ENCODE measurements at places on chromosomes 12 and 14. TPM values are rescaled to one million over a fixed set of nuclear protein-coding genes. Genes with fewer than 3 reads are reported as not detected.

DNA sequence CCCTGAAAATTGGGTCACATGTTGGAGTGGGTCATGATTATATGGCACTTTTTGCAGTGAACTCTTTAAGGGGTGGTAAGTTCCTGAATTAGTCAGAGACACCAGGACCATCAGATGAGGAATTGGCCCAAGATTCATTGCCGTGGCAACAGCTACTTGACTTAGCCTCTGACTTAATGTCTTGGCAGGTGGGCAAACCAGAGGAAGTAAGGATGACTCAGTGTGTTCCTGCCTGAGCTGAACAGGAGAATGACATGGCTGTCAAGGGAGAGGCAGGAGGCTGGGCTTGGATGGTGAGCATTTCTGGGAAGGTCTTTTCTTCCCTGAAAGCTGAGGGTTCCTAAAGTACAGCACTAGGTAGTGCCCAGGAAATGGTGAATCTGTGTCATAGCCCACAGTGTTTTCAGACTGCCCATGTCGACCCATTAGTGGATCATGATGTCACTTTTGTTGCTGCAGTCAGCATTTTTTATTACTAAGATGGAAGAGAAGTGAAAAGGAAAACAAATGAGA, 170.1 kb upstream of the PWP1 start:
- peaks cover 2% of the 10 kb centered on the region for H3K27me3 ChIP-seq
- H3K36me3 ChIP-seq: no peaks in the 10 kb centered on the region
- H3K4me3 ChIP-seq: no peak overlapping the region

DNA sequence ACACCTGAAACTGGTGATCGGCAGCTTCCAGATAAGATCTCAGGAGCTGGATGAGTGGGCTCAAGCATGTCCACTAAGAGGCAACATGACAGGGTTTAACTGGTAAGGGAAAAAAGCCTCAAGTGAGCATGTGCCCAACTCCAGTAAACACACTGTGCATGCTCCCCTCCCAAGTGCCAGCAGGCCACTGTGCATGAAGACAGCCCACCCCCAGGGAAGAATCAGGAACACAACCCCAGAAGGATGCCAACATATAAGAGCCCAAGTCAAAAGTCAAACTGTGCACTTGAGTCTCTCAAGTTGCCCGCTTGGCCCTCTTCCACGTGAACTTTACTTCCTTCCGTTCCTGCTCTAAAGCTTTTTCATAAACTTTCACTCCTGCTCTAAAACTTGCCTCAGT, 311.3 kb upstream of the PRKD1 start:
- DNase-seq: no peak
- no peaks in the 10 kb centered on the region for H3K4me1 ChIP-seq
- no peaks in the 10 kb centered on the region for H3K36me3 ChIP-seq
- H3K4me3 ChIP-seq: no peak overlapping the region
- H3K27ac ChIP-seq: no peak overlapping the region

DNA sequence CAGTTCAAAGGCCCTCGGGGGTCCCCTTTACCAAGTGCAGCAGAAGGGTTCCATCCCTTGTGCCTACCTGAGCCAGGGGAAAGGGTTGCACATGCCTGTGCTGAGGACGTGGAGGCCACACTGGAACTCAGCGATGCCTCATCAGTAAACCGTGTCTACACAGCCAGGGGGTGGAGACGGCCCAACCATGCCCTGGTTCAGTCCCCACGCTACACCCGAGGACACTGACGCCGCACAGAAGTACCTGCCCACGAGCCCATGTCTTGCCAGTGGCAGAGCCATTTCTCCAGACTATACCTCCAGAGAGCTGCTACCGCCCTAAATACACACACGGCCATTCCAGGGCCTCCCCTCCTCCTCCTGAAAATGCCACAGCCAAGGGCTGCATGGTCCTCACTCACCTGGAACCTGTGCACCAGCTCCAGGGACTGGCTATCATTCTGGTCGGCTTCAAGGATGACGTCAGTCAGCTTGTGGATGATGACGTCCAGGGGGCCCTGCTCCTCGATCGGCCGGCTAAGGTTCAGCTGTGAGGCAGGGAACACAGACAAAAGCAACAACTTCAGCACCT, 93.4 kb downstream of the CHGA start:
- H3K4me3 ChIP-seq: no peak overlapping the region
- H3K4me1 ChIP-seq: peaks cover 53% of the 10 kb centered on the region
- no peak overlapping the region for H3K27ac ChIP-seq

The TAS2R10 gene
- not detected for polyA plus RNA-seq

DNA sequence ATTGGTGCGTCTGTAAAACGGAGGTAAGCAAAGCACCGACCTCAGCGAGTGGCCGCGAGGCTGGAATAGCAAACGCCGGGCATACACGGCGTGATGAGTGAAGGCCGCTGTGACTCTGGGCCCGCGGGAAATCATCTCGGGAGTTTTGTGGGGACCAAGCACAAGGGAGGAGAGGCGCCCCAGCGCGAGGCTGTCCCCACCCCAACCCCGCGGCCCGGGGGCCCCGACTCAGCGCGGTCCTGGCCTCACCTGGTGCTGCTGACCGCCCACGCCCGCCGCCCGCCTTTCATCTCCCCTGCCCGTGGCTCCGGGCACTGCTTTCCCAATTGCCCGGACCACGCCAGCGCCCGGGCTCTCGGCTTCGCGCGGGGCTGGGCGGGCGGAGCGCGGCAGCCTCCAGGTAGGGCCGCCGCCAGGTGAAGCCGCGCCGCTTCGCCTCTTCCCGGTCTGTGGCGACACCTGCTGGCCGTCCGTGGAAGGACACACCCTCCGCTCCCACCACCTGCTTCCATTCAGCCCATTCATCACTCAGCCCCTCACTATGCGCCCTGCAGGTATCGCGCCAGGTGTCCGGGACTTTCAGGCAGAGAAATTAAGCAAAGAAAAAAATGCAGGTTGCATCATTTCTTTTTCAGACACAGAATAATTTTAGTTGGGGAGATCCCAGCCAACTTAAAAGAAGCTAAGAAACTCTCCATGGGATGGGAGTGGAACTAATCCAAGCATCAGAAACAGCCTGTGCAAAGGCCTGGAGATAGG, 360.4 kb downstream of the MED13L start:
- peak overlapping the region; percentile 61 for H3K4me3 ChIP-seq
- no peak overlapping the region for H3K27ac ChIP-seq
- no peaks in the 10 kb centered on the region for H3K4me1 ChIP-seq
- DNase-seq: peak; percentile 42

GRCh38 chr14:88130057-88130432, 125.1 kb downstream of the GPR65 start:
- H3K4me1 ChIP-seq: peaks cover 24% of the 10 kb centered on the region
- H3K27ac ChIP-seq: peak overlapping the region; percentile 56
- DNase-seq: no peak
- H3K4me3 ChIP-seq: peak overlapping the region; percentile 31
- peaks cover 4% of the 10 kb centered on the region for H3K27me3 ChIP-seq

GRCh38 chr12:105229371-105229770, 6.6 kb downstream of the APPL2 start:
- DNase-seq: no peak
- H3K4me1 ChIP-seq: peaks cover 47% of the 10 kb centered on the region
- no peak overlapping the region for H3K27ac ChIP-seq

DNA sequence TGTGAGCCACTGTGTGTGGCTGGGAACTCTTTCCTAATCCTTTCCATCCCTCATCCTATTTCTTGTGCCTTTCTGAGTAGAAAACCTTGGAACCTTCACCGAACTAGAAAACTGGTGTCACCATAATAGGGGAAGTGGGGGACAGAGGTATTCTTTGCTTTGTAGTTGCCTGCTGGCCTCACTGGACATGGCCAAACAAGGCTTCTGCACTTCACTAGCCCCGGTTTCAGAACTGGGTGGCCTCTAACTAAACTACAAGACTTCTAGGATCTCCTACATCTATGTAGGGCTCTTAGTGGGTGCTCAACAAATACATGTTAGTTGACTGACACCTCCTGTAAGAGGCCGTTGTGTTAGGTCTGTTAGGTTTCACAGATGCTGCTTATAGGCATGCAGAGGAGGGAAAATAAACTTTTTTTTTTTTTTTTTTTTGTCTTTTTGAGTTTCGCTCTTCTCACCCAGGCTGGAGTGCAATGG, 597 bp upstream of the CIROP start:
- H3K36me3 ChIP-seq: no peaks in the 10 kb centered on the region
- peaks cover 3% of the 10 kb centered on the region for H3K27me3 ChIP-seq
- no peak overlapping the region for H3K27ac ChIP-seq

The FGF6 gene
- polyA plus RNA-seq: not detected

The TGM1 gene
- polyA plus RNA-seq: not detected

The C14orf39 gene
- not detected for polyA plus RNA-seq

GRCh38 chr14:93892923-93893558, 34.1 kb upstream of the FAM181A start:
- no peak overlapping the region for H3K27ac ChIP-seq
- DNase-seq: peak; percentile 46
- no peaks in the 10 kb centered on the region for H3K36me3 ChIP-seq
- peaks cover 2% of the 10 kb centered on the region for H3K27me3 ChIP-seq
- no peak overlapping the region for H3K4me3 ChIP-seq

GRCh38 chr14:92217936-92218335, 96.2 kb downstream of the CPSF2 start:
- H3K36me3 ChIP-seq: no peaks in the 10 kb centered on the region
- H3K4me3 ChIP-seq: no peak overlapping the region
- no peak for DNase-seq
- H3K27ac ChIP-seq: no peak overlapping the region

DNA sequence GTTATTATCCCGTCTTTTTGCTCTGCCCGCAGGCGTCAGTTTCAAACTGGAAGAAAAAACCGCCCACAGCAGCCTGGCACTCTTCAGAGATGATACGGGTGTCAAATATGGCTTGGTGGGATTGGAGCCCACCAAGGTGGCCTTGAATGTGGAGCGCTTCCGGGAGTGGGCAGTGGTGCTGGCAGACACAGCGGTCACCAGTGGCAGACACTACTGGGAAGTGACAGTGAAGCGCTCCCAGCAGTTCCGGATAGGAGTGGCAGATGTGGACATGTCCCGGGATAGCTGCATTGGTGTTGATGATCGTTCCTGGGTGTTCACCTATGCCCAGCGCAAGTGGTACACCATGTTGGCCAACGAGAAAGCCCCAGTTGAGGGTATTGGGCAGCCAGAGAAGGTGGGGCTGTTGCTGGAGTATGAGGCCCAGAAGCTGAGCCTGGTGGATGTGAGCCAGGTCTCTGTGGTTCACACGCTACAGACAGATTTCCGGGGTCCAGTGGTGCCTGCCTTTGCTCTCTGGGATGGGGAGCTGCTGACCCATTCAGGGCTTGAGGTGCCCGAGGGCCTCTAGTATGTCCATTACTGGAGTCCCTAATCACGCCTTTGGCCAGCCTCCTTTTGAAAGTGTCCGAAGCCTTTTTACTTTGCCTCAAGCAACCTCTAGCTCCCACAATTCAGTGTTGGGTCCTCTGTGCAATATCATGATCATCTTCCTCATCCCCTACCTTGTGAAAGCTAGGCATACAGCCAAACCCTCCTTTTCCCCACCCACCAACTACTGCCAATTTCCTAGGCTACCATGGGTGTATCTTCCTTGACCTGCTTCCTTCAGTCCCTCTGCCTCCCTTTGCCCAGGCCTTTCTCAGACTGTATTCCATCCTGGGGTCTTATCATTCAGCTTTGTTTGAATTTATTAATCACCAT, 891 bp downstream of the SPRYD4 start:
- DNase-seq: no peak
- H3K4me3 ChIP-seq: peak overlapping the region; percentile 98
- no peaks in the 10 kb centered on the region for H3K36me3 ChIP-seq
- H3K27ac ChIP-seq: peak overlapping the region; percentile 95
- peaks cover 22% of the 10 kb centered on the region for H3K4me1 ChIP-seq

The OR6C6 gene
- polyA plus RNA-seq: not detected

DNA sequence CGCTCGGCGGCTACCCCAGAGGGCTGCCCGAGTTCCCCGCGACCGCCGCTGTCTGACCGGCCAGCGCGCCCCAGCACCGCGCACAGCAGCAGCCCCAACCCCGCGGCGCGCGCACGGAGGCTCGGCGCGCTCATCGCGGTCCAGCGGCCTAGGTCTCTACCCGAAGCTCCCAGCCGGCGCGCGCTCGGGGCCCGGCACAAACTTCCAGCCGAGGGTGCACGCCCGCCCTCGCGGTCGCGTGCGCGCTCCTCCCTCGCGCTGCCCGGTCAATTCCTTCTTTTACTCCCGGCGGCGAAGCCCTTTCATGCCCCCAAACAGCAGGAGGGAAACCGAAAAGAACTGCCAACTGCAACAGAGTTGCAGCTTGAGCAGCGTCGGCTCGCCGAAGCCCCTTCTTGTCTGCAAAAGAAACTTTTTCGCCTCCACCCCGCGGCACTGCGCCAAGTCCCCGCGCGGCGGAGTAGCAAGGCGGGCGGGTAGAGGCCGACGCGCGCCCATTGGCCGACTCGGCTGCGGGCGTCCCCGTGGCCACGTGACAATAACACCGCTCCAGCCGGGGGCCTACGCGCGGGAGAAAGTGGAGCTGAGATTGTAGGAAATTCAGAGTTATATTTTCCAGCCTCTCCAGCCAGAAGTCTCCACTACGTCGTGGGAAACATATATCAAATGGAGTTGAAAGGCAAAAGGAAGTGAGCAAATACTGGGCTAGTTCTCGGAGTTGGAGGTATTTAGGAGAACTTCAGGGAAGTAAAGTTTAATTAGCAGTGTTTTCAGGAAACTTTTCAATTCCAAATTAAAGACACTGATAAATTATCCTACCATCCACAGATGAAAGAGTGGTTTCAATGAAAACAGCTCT, at the start of gene LRIG3:
LRIG3 (minus strand) TSS at position 403 of the 859 bp plus-strand sequence; CDS start at position 134, 269 bp downstream.
- no peak within 1 kb of the TSS for H3K27ac ChIP-seq
- no peak for DNase-seq
- H3K27me3 ChIP-seq: peaks cover 8% of the 10 kb centered on the region
- H3K36me3 ChIP-seq: no peaks in the 10 kb centered on the region

The SLCO1C1 gene
- polyA plus RNA-seq: not detected

- H3K27ac ChIP-seq: no peak overlapping the region
- H3K27me3 ChIP-seq: no peaks in the 10 kb centered on the region
- no peaks in the 10 kb centered on the region for H3K36me3 ChIP-seq
- no peak for DNase-seq
- H3K4me3 ChIP-seq: no peak overlapping the region
- no peaks in the 10 kb centered on the region for H3K4me1 ChIP-seq
These were observed 156.1 kb upstream of the ALG10B start for GRCh38 chr12:38160318-38161122.

- peaks cover 8% of the 10 kb centered on the region for H3K27me3 ChIP-seq
- H3K27ac ChIP-seq: no peak overlapping the region
- DNase-seq: no peak
- H3K36me3 ChIP-seq: no peaks in the 10 kb centered on the region
These were observed 125.9 kb downstream of the CALM1 start for GRCh38 chr14:90522571-90523191.

The SPTSSA gene
- polyA plus RNA-seq: 21.9 TPM

- peaks cover 25% of the 10 kb centered on the region for H3K4me1 ChIP-seq
- peaks cover 14% of the 10 kb centered on the region for H3K27me3 ChIP-seq
These were observed 3.6 kb upstream of the MORN3 start for GRCh38 chr12:121673013-121673511.

DNA sequence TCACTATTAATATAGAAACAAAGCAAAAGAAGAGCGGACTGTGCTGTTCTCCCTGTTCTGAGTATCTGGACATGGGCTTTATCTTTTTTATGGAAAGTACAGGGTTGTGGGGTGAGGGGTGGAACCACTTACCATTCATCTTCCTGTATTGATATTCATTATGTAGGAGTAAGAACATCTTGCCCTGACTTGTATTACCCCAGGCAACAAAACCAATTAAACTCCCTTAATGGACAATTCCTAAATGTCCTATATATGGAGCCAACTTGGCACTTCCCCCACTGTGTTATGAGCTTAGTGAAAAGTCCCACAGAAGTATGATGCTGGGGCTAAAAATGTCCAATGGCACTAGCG, 139.9 kb upstream of the KRR1 start:
- no peak overlapping the region for H3K27ac ChIP-seq
- peaks cover 2% of the 10 kb centered on the region for H3K27me3 ChIP-seq
- H3K4me3 ChIP-seq: no peak overlapping the region
- H3K4me1 ChIP-seq: peaks cover 18% of the 10 kb centered on the region

The ATF7IP gene
- polyA plus RNA-seq: 84.9 TPM

All from immature natural killer cell (primary cell).